ENCODE measurements at places on chromosomes 5 and 9.

GRCh38 chr9:127179633-127180441, 57.4 kb upstream of the ANGPTL2 start:
- no peak for DNase-seq

GRCh38 chr9:127923771-127924170, 6.8 kb downstream of the PIP5KL1 start:
- no peak for DNase-seq

DNA sequence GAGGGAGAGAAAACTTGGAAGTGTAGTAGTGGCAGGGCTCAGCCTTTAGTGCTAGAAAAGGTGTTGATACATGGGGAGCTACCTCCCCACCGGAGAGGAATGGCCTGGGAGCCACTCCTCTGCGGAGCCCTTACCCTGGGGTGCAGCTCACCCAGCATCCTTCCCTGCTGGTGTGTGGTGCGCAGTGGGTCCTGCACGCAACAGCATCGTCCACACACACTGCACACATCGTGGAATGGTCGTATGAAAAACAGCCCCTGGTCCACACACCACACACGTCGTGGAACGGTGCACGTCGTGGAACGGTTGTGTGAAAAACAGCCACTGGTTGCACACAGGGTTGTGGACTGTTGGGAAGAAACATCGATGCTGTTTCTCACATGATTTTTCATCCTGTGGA, 16.1 kb upstream of the AHRR start:
- DNase-seq: no peak

- DNase-seq: no peak
Measured at GRCh38 chr5:127875235-127876021, 172.2 kb downstream of the CCDC192 start.

DNA sequence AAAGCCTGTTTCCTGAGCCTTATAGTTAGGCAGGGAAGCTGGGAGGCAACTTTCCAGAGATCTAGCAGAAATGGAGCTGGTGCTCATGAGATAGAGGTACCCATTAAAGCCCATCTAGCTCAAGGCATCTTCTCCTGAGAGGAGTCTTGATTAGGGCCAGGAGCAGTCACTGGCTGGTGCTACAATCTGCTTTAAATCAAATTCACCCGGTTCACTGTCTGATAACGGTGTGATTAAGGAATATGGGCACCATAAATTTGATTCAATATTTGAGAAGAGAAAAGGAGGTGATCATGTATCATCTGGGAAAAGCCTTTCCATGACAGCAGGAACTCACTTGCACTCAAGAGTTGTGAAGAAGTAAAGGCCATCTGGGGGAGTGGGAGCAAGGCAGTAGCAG, 23.9 kb upstream of the NR5A1 start:
- no peak for DNase-seq

DNA sequence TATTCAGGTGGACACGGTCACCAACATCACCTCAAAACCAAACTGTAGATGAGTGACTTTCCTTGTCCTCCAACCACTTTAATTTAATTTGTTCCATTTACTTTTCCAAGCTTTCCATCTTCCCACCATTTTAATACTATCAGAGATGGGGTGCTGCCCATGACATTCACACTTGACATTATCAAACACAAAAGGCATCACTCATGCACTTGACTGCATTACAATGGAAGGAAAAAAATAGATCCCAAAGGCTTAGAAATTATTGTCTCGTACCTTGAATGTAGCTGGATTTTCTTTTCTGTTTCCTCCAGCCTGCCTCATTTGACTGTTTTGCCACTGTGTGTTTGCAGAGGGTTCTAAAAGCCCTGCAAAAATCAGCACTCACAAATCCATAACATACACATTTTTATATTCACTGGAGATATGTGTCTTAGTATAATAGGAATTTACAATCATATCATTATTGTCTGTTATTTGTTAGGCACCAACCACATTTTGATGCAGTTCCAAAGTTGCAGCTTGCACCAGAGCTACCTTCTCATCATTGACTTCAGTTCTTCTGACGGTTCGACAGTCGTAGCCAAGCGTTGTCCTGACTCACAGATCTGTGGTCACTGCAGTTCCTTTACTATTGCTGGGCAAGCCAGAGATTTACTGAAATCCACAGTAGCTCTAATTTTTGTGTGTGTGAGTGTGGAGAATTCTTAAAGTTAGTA, 712.3 kb upstream of the WWC1 start:
- DNase-seq: no peak

- no peak for DNase-seq
Measured at GRCh38 chr5:32325062-32325461, 12.3 kb upstream of the MTMR12 start.

- DNase-seq: no peak
Measured at GRCh38 chr9:107875571-107875980, 386.0 kb upstream of the KLF4 start.

GRCh38 chr9:6239694-6240093, 24.1 kb downstream of the IL33 start:
- no peak for DNase-seq

DNA sequence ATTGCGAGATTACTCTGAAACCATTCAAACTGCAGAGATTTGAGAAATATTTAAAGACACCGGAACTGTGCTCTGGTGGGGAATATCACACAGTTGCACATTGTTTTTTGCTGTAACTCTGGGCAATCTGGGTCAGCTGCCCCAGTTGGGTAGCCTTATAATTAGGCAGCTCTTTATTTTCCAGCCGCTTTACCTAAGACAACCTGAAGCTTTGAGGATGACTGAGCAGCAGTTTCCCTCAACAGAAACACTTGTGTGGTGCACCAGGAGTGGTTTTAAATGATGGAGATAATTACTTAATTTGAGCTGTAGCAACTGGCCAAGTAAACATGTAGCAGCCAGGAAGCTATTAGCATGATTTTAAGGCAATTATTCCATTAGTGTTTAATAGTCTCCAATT, 2.9 kb downstream of the PLCXD3 start:
- no peak for DNase-seq

- DNase-seq: no peak
Measured at GRCh38 chr9:86697999-86698398, 249.3 kb downstream of the GAS1 start.

All from stimulated activated CD4-positive, alpha-beta T cell treated with anti-CD3 and anti-CD28 coated beads, Interleukin-1b, Interleukin-23, amount 100 ng/mL, for 1 hour (primary cell).